ENCODE measurements at places on chromosomes 1 and 21.
A peak's percentile ranks its signal among the peaks of the same experiment; 100 is the strongest.

DNA sequence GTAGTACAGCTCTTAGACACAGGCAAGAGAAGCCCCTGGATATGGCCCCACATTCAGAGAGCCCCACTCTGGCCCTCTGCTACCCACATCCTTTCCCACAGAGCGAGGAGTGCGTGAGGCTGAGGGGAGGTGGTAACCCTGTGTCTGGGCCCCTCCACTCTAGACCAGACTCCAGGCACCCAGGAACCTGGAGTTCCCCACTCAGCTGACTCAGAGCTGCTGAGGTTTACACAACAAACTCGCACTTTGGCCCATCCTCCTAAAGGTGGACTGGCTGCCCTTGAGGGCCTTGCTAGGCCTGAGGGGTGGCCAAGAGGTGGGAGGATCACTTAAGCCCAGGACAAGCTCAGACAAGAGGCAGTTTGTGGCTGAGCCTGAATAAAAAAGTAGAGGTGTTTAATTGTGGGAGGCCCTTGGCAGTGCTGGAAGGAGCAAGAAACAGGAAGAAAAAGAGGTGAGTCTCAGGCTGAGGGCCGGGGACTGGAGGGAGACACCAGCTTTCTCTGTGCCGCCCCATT is 10.7 kb downstream of the MR1 start:
- DNase-seq = no peak

- DNase-seq = no peak
These were observed 34.4 kb downstream of the LGR6 start for GRCh38 chr1:202227997-202228401.

DNA sequence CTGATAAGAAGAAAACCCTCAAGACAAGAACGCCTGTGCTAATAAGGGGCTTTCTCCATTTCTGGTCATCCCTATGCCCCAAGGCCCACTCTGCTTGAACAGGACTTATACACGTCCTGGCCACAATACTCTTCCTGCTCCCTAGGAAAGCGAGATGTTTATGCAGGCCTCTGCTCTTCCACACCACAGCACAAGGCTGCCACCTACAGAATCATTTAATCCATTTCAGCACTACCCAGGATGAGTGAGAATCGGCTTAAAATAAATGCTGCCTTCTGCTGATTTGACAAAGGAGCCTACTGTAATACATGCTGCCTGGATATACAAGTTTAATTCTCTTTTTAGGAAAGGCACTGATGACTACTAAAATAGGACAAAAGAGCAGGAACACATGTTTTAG is 29.4 kb downstream of the FRRS1 start:
- DNase-seq = peak; percentile 20

DNA sequence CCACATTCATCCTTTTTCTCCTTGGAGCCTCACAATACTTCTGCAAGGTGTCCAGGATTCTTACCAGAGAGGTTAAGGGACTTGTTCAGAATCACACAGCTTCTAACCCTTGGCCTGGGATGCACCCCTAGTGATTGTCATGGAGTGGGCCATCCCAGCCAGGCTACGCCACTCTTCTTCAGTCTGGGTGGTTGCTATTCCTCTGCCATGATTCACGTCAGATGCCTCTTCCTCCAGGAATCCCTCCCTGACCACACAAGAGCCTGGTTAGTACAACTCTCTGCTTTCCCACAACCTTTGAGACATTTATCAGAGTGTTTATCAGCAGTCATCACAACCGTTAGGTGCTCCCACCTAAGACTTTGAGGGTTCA is 121.8 kb downstream of the EPHB2 start:
- DNase-seq = no peak

DNA sequence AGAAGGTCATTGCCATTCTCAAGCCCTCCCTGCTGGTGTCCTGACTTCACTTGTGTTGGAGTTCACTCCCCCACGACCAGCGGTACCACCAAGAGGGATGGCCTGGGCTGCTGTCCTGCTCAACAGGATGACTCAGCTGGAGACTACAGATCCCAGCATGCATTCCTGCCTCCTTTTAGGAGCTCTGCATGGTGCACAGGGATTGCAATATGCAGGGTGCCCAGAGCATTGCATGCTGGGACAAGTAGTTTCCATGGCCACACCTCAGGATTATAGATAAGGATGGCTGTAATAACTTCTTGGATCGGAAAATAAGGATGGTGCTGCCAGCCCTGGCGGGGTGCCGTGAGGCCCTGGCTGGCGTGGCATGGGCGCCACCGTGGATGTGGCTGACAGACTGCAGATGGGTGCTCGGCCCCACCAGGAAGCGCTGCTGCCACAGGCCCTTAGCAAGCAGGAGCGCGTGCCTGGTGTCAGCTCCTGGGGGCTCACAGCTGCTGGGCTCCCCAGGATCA is 150.0 kb downstream of the CASZ1 start:
- DNase-seq = no peak

GRCh38 chr1:17392199-17392740 is 20.3 kb downstream of the PADI6 start:
- DNase-seq = no peak

GRCh38 chr1:12400027-12400693 is 170.3 kb downstream of the VPS13D start:
- DNase-seq = no peak

DNA sequence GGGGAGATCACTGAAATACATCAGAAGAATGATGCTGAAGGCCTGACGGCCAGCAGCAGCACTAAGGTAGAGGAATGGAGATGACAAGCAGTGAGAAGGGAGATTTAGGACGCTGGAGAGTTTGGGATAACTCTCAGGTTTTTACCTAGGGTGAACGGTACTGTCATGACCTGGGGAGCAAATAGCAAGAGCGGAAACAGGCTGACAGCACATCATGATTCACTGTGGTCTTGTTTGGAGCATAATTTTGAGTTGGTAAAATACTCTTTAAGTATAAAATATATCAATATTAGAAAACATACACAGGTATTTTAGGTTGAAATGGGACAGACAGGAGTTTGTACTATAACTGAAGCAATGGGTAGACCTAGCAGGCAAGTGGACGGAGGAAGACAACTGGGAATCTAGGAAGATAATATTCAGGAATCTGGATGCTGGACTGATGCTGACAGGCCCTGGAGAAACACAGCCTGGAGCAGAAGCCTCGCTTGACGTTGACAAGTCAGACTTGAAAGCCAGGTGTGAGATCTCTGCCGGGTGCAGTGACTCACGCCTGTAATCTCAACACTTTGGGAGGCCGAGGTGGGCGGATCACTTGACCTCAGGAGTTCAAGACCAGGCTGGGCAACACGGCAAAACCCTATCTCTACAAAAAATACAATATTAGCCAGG is 33.3 kb downstream of the ALG14 start:
- DNase-seq = no peak

DNA sequence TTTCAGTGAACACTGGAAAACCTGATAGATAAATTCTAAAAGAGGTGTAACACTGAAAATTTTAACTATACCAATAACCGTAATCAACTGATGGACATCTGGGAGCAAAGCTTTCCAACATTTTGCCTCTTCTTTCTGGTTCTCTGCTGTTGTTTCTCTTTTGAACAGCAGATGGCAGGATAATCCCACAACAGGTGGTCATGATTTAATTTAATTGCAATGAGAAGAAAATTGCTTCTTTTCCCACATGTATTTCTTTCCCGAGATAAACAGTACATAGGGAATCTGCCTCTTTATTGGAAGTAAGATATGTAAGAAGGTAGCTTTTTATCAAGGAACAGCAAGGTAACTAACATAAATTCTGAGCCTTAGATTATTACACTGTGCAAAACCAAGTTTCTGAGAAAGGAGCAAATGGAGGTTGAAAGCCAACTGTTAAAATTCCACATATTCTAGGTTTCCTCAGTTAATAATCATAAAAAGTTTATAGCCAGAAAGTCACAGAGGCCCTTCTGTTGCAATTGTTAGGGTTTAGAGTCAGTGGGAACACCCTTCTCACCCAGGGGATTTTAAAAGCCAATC is 72.9 kb downstream of the RPS6KA1 start:
- DNase-seq = peak; percentile 34

DNA sequence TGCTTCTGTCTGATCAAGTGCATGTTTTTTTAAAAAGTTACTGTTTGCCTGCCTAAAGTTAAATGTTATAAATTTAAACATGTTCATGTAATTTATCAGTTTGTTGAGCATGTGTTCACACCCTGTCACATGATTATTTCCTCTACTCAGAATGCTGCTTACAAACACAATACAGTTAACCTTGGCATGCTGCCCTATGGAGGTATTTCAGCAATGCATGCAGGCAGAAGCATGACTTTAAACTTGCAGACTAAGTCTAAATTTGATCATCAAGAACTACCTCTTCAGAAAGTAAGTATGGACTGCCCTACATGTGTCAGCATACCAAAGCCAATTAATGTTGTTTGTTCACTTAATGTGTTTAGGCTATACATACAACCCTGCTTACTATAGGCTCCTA is 161.6 kb downstream of the LRRC40 start:
- DNase-seq = no peak

GRCh38 chr1:157170677-157171515 is 32.7 kb upstream of the ETV3 start:
- DNase-seq = peak; percentile 13

- peak; percentile 69 for DNase-seq
These were observed 3.0 kb upstream of the NFIA start for GRCh38 chr1:61079296-61079897.

DNA sequence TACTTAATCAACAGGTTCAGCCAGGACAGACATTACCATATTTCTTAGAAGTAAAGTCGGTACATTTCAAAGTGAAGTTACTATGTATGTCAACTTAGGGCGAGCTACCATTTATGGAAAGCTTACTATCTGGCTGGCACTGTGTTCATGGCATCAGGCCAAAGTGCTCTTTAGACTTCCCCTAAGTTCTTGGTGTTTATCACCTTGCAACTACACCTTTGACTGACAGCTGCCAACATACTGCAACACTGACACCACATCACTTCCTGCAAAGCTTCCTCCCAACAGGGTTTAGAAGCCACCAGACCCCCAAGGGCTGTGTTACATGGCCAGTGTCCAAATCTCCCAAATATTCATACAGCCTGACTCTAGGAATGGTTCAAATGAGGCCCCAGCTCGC is 61.0 kb downstream of the TIAM1 start:
- no peak for DNase-seq

DNA sequence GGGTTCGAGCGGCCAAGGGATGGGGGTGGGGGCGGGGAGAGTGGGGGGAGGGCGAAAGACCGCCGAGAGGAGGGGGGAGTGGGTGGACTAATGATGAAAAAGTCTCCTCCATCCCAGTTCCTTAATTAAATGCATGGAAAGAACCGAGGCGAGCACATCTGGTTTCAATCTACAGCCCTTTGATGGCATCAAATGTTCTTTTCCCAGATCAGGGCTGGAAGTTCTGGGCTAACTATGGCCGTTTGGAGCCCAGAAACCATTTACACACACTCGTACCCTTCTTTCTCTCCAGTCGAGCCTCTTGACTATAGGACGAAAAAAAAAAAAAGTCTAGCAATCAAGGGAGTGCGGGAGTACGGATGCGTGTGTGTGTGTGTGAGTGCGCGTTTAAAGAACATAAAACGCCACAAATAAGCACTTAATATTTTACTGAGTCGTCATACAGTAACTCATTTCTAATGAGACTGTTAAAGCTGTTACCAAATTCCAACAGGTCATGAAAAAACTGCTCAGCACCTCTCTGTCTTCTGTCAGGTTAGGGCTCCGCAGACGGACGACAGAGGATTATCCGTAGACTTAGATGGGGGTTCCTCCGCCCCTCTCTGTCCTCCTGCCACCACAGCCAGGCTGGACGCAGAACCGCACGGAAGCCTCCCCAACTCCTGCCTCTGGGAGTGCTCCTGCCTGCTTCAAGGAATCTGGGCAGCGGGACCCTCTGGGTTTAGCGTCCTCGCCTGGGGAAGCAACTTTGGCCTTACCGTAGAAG is 2.1 kb upstream of the PRRX1 start:
- DNase-seq = no peak

DNA sequence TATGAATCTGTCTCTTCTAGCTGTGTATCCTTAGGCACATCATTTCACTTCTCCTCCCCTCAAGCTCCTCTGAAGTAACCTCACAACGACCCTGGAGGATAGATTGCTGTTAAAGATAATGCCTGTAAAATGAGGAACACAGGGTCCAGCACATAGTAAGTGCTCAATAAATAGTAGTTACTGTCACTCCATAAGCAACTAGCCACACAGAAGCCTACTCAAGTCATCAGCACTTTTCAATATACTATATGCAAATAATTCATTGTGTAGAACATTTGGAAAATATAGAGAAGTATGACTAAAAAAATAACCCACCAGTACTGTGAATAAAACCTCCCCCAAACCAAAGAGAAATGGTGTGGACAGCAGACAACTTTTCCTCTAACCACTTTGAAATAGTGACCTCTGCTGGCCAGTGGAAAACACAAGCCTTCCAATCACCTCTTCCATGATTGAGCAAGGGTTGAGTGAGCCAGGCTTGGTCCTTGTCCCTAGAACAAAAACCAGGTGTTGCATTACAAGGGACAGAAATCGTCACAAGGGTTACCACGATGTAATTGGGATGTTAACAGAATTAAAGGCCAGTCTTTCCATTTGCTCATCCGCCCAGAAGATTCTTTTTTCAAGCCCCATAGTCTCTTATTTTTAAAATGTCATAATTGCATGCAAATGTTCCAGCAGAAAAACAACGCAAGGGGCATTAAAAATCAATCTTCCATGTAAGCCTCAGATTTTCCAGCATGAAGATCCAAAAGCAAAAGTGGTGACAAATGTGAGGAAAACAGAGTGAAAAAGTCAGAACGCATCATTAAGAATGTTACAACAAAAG is 15.7 kb upstream of the GLIS1 start:
- DNase-seq = peak; percentile 11

GRCh38 chr1:196590012-196590708 is 18.1 kb downstream of the KCNT2 start:
- no peak for DNase-seq

GRCh38 chr1:206608108-206608698 is 4.1 kb downstream of the EIF2D start:
- peak; percentile 3 for DNase-seq

- no peak for DNase-seq
These were observed 5.9 kb downstream of the HMGN2 start for GRCh38 chr1:26478159-26478558.

GRCh38 chr1:37439349-37439995 is 34.9 kb upstream of the ZC3H12A start:
- no peak for DNase-seq

DNA sequence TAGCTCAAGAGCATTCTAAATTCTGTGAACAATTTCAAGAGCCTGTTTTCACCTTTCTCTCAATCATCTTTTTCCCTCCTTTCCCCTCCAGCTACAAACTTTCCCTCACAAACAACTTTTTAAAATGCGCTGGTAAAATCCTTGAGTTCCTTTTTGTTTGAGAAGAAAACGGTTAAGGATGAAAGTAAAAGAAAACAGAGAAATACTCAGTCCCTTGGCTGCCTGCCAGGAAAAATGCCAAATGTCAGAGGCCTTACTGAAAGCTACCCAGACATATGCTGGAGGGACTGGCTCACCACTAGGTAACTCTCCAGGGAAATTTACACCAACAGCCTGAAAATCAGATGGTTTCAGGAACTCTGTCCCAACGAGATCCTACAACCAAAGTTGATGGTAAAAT is 11.0 kb upstream of the SERBP1 start:
- DNase-seq = no peak

Data from NCI-H748 treated with DMSO at 0.1 percent for 48 hours (cell line).